ENCODE measurements at places on chromosomes 5 and 9. TPM values are rescaled to one million over a fixed set of nuclear protein-coding genes. Genes with fewer than 3 reads are reported as not detected.

BTNL9 gene
- total RNA-seq = not detected

GRCh38 chr5:169050636-169051035 is 250.3 kb downstream of the SLIT3 start:
- no peak for DNase-seq

LHX3 gene
- 0.17 TPM for total RNA-seq

KCNT1 gene
- not detected for total RNA-seq

- DNase-seq = no peak
Observed at GRCh38 chr5:108145351-108145750, 236.5 kb downstream of the FBXL17 start.

DNA sequence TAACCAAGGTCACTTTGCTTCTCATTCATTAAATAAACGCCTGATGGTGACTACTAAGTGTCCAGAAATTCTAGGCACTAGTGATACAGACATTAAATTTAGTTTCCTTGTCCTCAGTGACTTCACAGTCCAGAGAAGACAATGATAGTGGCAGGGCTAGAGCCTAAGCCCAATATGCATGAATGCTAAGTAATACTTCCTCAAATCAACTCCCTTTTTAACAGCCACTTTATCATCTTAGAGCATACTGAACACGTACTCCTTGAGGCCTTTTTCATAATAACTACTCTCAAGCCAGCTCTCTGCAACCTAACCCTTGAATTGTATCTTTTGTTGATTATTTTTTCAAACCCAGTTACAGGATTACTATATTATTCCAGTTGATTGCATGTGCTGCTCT is 74.1 kb downstream of the STX17 start:
- DNase-seq = no peak

GRCh38 chr5:159178978-159179377 is 30.4 kb downstream of the RNF145 start:
- no peak for DNase-seq

TLE1 gene
- total RNA-seq = 14.3 TPM

TPPP gene
- 5.1 TPM for total RNA-seq

DNA sequence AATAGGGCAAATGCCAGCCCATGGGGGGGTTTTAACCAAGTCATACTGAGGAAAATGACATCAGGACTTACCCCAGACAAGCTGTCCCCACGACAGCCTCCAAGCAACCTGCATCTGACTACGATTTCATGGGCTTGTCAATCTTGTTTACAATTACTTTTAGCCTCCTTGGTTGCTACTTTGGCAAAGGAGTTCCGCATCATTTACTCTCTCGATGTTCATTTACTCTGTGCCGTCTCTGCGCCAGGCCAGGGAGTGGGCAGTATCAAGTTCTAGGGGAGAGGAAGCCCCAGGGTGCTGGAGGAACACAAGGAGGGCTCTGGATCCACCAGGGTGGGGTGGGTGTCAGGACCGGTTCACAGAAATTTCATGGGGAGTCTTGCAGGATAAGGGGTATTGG is 23.9 kb downstream of the PTPN3 start:
- no peak for DNase-seq

GRCh38 chr5:156934450-156935211 is 28.4 kb downstream of the TIMD4 start:
- DNase-seq = peak; percentile 70

DNA sequence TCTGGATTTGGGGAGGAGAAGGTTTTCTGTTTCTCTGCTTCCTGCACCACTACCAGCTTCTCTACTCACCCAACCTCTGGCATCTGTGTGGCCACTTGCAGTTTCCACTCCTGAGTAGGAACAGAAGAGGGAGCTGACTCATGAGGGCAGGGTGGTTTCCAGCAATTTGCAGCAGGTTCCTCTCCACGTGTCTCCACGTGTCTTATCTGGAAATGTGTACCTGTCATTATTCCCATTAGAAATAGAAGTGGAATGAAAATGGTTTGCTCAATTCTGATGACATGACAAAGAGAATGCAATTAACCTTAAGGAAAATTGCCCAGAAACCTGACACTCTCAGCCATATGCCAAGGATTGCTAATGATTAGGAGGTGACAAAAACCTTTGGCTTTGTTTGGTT is 33.0 kb downstream of the EGFLAM start:
- DNase-seq = no peak

DNA sequence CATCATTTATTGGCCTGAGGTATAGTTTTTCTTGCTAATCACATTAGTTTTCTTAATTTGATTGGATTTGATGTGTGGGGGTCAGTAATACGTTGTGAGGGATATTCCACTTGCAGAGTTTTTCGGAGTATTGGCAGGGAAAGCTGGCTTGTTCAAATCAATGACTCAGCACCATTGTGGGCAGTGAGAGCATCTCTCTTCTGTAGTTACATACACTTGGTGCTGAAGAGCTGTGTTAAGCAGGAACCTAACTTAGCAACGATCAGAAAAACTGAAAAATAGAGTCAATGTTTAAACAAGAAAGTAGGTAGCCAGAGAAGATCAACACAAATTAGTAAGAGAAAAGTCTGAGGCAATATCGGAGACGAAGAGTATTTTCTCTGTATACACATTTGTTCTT is 344.6 kb upstream of the EDIL3 start:
- DNase-seq = no peak

DNA sequence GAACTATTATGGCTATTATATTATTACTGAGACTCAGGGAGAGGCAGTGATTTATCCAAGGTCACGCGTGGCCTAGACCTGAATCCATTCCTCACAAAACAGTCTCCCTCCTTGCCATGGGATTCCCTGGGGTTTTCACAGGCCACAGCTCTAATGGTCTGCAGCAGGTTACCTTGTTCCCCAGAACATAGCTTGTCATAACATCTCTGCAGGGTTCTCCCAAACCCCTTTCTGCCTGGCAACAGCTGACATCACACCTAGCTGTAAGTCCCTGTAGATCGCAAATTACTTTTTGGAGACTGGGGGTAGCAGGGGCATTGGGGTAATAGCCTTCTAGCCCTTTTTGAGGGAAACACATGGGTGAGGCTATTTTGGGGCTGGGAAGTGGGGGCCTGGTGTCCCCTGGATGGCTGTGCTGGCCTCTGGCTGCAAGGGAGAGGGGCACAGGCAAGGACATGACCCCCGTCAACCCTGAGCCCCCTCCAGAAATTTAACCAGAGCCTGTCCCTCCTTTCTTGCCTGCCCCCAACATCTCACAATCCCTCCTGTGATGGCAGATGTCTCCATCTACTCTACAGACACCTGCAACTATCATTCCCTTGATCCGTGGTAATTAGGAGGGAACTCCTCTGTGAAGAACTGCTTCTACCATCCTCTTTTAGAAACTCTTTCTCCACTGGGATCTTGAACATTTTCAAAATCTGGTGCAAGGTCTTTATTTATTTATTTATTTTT is 1.3 kb downstream of the CD74 start:
- DNase-seq = peak; percentile 76

FCN2 gene
- not detected for total RNA-seq

DNA sequence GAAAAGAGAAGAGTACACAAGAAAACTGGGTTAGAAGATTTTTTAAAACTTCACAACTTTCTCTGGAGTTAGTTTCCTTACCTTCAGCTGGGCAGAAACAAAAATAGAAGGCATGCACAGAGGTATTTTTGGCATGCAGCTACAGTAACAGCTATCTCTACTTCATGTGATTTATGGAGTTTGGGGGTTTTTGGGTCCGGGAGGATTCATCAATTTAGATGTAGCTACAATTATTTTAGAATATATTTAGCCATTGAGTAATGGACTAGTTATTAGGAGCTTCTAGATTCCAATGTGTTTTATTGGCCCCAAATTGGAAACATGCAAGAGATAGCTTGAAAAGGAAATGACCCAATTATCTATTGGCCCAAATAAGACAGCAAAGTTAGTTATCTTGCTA is 91.6 kb upstream of the TNFAIP8 start:
- DNase-seq = no peak
